Naive thymus-derived CD8-positive, alpha-beta T cell (primary cell): ENCODE measurements at places on chromosomes 11 and 22. TPM values are rescaled to one million over a fixed set of nuclear protein-coding genes. Genes with fewer than 3 reads are reported as not detected.

Gene NLRP10
- not detected for total RNA-seq

DNA sequence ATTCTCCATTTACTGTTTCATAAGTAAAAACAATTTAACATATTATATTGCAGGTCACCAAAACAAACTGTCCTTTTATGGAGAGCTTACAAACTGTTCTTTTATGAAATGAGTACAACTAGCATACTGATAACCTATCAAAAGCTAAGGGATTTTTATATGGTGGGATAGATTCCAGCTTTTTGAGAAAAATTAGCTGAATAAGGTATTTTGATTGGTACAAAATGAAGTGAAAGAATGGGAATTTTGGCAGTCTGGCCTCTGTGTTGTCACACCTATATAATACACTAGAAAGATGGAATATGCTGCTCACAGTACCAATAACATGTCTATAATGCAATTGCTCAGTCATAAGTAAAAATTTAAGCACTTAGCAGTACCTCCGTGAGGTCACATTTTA, 11.4 kb downstream of the TRAF6 start:
- DNase-seq, result no peak

- no peak for DNase-seq
Observed at GRCh38 chr11:116545912-116546311, 226.9 kb downstream of the BUD13 start.

DNA sequence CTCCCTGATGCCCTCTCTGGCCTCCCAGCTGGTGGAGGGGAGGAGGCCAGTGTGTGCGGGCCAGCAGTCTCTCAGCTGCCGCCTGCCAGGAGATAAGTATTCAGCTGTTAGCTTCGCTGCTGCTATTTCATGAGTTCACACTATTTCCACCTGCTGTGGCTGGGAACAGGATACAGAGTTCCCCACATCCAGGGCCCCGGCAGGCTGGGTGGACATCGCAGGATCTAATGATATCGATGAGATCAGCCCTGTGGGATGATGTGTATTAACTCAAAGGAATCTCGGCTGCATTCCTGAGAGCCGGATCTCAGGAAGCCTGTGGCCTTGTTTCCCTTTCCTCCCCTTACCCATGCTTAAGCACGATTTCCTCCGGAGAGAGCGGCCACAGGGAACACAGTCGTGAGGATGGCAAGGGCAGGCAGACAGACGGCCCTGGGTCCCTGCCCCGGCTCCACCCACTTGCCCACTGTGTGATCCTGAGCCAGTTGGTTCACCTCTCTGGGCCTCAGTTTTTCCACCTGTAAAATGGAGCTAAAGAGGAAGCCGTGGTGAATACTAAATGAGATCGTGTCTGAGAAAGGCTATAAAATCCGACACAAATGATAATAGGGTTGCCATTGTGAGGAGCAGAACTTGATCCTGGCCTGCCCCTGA, 6.5 kb upstream of the PVALB start:
- no peak for DNase-seq
